CD4-positive, alpha-beta T cell treated with Interleukin-15 for 1 hour (primary cell): ENCODE measurements at places on chromosomes 13 and 19.

DNA sequence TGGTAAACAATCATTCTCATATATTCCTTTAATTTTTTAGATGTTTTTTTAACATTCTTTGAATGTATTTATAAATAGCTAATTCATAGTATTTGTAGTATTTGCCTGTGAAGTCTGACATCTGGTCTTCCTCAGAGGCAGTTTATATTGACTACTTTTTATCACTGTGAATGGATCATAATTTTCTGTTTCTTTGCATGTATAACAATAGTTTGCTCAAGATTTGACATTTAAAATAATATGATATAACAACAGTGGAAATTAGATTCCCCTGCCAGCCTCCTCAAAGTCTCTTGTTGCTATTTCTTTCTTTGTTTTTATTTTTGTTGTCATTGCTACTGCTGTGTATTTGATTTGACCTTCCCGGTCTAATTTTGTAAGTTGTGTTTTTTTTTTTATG is 297.0 kb upstream of the PCDH20 start:
- DNase-seq: no peak

DNA sequence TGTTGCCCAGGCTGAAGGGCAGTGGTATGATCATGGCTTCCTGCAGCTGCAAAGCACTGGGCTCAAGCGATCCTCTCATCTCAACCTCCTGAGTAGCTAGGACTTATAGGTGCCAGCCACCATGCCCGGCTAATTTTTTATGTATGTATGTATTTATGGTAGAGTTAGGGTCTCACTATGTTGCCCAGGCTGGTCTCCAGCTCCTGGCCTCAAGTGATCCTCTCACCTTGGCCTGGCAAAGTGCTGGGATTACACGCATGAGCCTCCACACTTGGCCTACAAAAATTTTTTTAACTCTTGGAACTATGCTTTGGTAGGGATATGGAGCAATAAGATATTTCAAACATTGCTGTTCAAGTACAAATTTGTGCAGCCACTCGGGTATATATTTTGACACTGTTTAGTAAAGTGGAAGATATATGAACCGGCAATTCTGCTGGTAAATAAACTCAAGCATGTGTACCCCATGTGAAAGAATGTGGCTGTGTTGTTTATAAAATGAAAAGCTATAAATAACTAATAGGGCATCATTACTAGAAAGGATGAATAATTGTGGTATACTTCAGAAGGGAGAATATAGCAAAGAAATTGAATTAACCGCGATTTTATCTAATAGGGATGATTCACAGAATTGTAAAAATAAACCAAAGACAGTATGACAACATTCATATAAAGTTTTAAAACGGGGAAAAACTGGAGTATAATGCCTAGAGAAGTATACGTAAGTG is 1.1 kb downstream of the ZNF566 start:
- DNase-seq: no peak

DNA sequence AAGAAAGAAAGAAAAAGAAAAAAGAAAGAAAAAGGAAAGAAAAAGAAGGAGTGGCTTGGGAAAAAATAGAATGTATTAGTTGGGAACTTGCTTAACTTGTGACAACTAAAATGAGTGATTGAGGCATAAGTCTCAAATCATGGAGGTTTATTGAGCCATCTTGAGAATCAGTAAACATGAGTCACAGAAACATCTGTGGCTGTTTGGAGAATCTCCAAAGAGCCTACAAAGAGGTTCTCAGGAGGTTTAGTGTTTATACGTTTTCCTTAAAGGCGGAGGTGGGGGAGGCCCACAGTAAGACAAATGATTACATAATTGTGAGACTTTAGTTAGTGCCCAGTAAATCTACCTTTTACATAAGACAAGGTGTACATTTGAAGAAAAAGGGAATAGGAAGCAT is 38.6 kb downstream of the WDR87 start:
- no peak for DNase-seq

- DNase-seq: no peak
Observed at GRCh38 chr13:36096461-36097416, 34.4 kb downstream of the DCLK1 start.

DNA sequence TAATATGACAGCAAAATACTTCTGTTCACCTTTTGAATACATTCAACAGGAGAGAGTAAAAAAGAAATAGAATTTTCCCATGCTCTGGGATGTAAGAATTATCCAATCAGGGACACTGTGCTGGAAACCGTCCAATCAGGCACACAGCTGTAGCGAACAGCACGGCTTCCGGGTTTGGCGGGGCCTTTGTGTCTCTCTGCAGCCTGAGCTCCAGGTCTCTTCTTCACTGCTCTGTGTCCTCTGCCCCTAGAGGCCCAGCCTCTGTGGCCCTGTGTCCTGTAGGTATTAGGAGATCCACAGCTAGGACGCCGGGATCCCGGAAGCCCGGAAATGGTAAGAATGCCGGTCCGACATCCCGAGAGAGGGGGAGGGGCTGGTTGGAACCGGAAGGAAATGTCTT is 92.7 kb downstream of the ZNF737 start:
- DNase-seq: no peak

GRCh38 chr19:10510301-10510802 is 6.9 kb downstream of the S1PR5 start:
- peak; percentile 46 for DNase-seq

DNA sequence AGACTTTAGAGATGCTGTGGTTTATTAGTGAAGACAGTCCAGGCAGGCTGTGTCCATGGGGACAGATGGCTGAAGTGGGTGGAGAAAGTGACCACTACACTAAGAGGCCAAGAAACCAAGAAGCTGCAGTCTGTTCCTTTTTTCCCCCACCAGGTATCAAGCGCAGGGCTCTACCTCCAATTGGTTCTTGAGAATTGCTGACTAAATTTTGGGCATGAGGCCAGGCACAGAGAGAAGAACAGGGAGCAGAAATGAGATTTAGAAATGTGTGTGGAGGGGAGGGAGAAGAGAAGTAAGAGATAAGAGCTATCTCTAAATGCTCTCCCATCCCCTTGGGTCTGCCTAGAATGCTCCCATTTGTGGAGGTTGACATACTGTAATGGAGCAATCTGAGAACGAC is 12.3 kb upstream of the CYSLTR2 start:
- no peak for DNase-seq

GRCh38 chr13:82364525-82364924 is 1517.7 kb downstream of the SLITRK1 start:
- no peak for DNase-seq

- DNase-seq: no peak
Observed at GRCh38 chr19:32041681-32042292, 303.6 kb upstream of the ZNF507 start.

DNA sequence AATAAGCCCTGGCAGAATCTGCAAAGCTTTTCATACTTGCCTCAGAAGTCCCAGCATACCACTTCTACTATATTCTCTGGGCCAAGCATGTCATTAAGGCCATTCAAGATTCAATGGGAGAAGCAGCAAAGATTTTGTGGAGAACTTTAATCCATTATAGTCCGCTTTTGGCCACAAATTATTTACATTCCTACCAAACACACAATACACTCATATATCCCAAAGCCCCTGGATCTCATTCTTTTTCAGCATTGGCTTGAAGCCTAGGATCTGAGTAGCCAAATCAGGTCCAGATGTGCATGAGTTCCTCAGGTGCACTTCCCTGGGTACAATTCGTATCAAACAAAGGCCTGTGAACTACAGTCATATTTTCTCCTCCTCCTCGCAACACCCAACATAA is 203.4 kb downstream of the NDFIP2 start:
- DNase-seq: no peak

DNA sequence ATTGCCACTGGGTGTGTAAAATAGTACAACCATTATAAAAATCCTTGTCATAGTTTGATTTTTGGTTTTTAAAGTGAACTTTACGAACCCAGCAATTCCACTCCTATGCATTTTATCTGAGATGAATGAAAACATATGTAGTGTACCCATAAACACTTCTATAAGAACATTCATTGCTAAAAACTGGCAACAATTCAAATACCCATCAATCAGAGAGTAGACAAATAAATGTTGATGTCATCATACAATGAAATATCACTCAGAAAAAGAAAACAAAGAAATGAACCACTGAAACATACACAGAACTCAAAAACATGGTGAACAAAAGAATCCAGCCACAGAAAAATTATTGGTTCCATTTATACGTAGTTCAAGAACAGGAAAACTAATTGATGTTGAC is 202.3 kb downstream of the ABCC4 start:
- DNase-seq: no peak

GRCh38 chr13:78299832-78300623 is 303.3 kb downstream of the POU4F1 start:
- DNase-seq: no peak

DNA sequence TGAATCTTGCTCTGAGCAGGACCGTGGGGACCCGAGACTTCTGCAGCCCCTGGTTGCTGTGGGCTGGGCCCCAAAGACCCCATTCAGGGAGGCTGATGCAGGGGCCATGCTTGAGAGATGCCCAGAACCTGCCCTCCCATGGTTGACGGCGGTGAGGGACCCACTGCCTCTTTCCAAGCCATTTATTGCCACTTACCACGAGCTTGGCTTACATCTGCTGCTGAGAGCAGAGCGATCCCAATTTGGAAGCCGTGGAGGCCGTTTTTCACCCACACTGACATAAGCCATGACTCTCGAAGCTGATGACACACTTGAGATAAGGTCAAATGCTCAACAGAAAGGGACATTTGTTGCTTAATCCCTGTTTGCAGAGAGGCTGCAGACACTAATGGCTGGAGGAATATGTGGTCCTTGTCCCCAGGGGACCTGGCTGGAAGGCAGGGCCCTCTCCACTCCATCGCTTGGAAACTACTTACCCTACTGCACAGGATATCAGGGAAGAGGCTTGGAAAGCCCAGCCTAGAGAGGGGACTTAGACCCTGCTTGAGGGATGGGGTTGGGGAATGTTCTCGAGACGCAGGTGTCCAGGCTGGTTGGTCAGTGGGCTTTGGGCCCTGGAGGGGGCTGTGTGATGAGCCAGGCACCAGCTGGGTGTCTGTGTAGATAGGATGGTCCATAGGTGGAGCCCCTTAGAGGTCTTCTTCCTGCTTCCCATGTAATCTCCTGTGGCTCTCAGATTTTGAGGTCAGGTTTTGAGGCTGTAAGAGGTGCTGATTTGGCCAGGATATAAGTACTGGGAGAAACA is 15.3 kb downstream of the ZNF536 start:
- DNase-seq: no peak

- DNase-seq: no peak
Observed at GRCh38 chr13:77239312-77239711, 87.6 kb downstream of the MYCBP2 start.

GRCh38 chr19:52749780-52750179 is 14.9 kb upstream of the ZNF611 start:
- no peak for DNase-seq

DNA sequence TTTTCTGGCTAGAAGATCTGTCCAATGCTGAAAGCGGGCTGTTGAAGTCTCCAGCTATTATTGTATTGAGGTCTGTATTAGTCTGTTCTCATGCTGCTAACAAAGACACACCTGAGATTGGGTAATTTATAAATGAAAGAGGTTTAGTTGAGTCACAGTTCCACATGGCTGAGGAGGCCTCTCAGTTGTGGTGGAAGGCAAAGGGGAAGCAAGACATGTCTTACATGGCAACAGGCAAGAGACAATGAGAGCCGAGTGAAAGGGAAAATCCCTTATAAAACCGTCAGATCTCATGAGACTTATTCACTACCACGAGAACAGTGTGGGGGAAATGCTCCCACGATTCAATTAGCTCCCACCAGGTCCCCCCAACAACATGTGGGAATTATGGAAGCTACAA is 980.4 kb downstream of the SLITRK5 start:
- no peak for DNase-seq

DNA sequence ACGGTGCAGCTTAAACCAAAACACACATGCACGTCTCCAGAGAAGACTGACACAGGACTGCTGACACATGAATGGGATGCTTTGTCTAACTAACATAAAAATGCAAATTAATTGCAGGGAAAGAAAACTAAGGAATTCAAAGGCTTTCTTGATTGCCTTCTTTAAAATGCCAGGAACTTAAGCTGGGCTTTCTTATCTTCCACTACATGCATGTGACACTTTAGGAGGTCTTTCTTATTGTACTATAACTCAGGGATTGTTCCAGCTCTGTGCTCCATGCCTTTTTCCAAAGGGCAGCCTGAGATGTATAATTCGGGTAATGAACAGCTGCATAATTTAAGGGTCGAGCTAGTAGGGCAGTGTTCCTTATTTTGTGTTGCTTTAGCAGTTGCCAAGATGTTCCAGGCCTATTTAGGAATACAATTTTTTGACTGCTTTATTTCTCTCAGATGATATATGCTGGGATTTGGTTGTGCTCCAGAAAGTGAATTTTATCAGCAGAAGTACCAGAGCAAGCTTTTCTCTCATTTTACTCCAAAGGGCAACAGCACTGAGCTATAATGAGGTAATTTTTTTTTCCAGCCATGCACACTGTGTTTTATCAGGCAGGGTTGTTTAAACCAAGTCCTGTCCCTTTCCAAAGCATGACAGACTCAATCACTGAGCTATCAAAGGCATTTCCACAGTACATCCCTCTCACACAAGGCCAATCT is 885.2 kb downstream of the PCDH9 start:
- DNase-seq: no peak

DNA sequence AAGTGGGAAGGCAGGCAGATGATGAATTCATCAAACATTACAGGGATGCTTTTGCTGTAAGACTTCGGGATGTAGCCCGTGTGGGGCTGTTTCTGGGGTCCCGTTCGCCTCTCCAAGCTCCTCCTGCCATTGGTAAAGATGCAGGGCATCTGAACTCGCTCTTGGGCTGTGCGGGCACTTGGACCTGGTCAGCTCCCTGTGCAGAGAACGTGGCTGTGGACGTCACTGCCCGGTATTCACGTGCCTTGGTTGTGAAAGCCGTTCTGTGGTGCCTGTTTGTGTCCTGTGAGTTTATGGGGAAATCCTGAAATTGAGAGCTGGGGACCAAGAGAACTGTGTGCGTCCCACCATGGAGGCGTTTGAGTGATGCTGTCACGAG is 5.4 kb downstream of the TFDP1 start:
- no peak for DNase-seq

GRCh38 chr13:57633141-57633949 is 1.8 kb downstream of the PCDH17 start:
- no peak for DNase-seq

DNA sequence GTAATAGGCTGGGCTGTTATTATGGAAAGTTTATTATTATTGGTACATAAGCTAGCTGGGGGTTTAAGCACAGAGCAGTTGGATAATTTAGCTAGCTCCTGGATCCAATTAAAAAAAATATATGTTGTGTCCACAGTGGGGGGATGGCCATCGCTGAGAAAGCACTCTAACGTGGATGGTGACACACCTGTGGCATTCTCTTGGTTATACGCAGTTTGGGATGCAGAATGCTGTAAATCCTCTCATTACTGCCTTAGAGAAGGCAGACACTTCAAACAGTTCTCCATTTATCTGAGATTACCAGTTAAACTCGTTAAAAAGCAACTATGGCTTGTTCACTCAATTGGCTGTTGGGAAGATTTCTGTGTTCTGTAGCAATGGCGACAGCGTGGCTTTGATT is 2.4 kb upstream of the ZNF536 start:
- DNase-seq: no peak

DNA sequence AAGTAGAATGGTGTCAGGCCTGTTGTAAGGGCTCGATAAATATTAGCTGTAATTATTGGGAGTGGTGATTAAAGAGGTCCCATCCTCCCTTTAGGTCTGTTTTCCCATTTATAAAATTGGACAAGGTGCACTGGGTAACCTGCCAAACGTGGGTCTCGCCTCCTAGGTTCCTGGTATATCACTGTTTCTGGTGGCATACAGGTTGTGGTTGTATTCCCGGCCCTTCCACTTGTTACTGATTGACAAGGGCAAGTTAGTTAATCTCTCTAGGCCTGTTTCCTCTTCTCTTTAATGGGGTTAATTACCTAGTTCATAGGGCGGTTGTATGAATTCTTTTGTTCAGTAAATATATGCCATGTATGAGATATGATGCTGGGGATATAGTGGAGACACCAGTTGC is 1.5 kb downstream of the PPP2R1A start:
- no peak for DNase-seq
